ENCODE measurements at places on chromosomes 2 and 18.

DNA sequence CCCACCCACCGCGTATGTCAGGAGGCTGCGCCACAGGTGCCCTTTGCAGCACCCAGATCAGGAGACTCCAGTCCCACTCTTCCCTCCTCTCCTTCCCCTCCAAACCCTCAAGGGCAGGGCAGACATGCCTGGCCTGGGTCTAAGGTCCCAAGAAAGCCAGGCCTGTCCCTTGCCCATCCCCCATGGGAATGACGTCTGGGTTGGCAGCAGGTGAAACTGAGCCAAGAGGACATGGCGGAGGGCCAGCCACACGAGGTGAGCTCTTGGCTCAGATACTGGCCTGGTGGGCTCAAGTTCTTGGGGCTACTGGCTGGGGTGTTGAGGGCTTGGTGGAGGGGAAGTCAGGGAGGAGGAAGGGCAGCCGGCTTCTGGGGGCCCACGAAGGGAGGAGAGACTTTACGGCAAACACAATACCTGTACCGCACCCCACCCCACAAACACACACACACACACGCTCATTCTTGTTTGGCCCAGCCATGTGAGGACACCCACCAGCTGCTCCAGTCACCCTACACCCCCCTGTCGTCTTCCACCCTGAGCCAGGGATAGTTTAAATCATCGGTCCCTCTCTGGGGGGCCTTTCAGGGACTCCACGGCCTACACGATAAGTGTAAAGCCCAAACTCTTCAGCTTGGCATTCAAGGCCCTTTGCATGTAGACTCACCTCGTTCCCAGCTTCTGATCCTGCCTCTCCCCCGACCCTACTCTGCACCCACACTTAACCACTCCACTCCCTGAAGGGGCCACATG is 24.1 kb upstream of the TNS1 start:
- DNase-seq: peak; percentile 2

DNA sequence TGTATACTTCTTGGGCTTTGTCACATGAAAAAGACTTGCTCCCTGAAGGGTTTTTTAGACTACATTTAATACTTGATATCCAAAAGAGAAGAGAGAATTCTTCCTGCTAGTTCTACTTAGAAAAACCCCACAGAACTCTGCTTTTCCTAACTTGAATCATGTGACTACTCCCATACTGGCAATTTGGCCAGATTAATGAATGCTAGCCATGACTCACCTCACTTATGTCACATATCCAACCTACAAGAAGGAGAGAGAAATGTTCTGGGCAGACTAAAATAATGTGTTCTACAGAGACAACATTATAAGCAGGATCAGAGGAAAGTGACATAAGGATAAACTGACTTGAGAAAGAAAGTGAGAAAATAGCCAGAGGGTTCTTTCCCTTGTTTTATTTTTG is 249.3 kb upstream of the GULP1 start:
- DNase-seq: no peak

- DNase-seq: no peak
Observed at GRCh38 chr2:159760326-159760725, 37.7 kb downstream of the CD302 start.

- DNase-seq: no peak
Observed at GRCh38 chr18:10804126-10804525, 278.3 kb downstream of the NAPG start.

- no peak for DNase-seq
Observed at GRCh38 chr18:69622184-69622583, 221.5 kb downstream of the DOK6 start.

- no peak for DNase-seq
Observed at GRCh38 chr2:156349161-156349560, 16.6 kb upstream of the NR4A2 start.

- no peak for DNase-seq
Observed at GRCh38 chr18:26185267-26185666, 41.0 kb upstream of the TAF4B start.

DNA sequence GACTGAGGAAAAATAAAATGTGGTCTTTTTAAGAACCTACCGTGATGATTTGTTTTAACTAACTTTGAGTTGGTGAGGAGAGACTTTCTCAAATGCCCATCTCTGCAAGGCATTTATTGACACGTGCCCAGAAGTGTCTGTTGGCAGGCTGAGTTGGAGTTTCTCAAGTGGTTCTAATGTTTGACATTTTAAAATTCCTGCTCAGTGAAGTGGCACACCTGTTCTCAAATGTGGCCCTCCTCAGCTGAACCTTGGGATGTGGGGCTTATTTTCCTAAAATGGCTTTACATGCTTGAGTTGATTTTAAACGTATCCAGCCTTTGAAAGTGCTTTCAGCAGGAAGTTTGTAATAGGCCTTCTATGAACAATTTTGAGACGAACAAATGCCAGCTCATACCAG is 876 bp upstream of the CAVIN2 start:
- DNase-seq: no peak

GRCh38 chr18:78292618-78293380 is 686.8 kb upstream of the SALL3 start:
- DNase-seq: no peak

DNA sequence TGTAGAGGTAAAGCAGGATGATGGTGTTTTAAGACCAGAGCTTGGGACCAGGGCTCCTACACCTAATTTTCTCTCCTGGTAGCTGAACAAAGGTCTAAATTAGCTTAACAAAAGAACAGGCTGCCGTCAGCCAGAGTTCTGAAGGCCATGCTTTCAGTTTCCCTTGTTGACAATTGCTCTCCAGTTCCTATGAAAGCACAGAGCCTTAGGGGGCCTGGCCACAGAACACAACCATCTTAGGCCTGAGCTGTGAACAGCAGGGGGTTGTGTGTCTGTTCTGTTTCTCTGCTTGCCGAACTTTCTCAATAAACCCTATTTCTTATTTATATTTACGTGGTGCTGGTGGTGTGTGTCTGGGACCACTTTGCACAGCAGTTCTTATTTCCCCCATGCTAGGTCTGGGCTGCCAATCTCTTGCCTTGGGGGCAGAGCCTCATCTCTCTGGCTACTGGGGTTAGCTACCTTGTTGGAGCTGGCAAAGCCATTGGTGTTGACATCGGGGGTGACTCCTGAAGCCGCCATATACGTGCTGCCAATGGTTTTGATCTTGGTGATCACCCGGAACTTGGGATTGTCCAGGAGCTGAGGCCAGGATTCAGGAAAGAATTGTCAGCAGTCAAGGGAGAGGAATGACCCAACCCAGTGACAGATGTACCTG is 29.0 kb downstream of the CENPO start:
- no peak for DNase-seq

GRCh38 chr2:237575869-237576862 is 9.8 kb downstream of the PRLH start:
- no peak for DNase-seq

DNA sequence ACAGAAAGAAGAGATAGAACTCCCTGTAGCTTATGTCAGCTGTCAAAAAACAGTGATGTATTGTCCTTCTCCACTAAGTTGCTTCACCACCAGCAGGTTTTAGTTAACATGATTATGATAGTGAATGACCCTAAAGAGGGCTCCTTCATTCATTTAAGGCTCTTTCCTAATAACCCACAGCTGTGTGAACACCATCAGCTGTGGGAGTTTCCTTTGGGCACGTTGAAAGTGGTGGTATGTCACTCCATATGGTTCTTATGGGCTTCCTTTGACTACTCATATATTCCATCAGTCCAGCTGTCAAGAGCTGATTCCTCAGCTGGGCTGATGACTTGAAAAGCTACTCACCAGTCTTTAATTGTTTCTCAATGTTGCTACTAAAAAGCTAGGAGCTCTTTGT is 210.3 kb downstream of the UBE2E3 start:
- DNase-seq: no peak

DNA sequence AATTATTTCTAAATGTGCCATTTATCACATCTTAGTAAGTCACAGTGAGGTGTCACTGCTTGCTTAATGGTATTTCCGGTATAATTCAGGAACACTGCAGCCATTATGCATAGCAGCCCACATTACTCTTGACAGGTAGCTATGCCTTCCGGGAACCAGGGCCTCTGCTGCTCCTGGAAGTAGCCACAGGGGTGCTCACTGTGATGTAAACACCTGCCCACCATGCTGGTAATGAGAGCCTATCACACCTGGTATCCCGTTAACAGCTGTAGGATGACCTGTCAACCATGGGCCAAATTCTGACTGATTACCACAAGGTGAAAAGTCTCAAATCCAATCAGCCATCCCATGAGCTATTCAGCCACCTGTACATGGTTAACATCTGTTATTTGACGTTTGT is 647.0 kb upstream of the NXPH2 start:
- DNase-seq: no peak

GRCh38 chr2:134717286-134718022 is 1.3 kb downstream of the TMEM163 start:
- no peak for DNase-seq

- no peak for DNase-seq
Observed at GRCh38 chr2:288758-289361, 969 bp upstream of the ALKAL2 start.

DNA sequence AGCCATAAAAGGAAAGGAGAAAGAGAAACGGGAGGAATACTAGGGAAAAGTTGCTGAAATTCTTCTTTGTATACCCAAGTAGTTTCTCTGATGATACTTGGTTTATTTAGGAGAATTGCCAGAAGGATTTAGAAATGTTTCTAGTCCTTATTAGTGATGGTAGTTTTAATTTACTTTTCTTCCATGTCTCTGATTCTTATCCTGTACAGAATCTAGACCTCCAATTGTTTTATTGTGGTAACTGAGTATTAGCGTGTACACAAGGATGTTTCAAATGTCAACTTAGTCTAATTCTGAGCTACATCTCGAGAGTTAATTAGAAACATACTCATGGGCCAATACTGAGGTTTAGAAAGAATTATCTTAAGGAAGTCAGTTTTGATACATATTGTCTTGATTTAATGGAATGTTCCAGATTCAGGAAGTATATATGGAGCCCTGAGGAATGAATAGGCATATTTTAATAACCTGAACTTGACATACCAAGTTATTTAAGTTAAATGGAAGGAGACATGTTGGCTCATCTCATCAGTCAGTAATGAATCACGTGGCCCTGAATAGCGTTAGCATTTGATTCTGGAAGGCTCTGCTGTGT is 219.6 kb downstream of the LTBP1 start:
- DNase-seq: no peak

GRCh38 chr2:234792621-234793022 is 159.2 kb upstream of the SH3BP4 start:
- no peak for DNase-seq

GRCh38 chr18:28666216-28666615 is 489.3 kb upstream of the CDH2 start:
- no peak for DNase-seq

- DNase-seq: no peak
Observed at GRCh38 chr2:9069543-9069942, 66.1 kb upstream of the MBOAT2 start.

GRCh38 chr2:37742286-37742685 is 70.8 kb upstream of the CDC42EP3 start:
- no peak for DNase-seq

DNA sequence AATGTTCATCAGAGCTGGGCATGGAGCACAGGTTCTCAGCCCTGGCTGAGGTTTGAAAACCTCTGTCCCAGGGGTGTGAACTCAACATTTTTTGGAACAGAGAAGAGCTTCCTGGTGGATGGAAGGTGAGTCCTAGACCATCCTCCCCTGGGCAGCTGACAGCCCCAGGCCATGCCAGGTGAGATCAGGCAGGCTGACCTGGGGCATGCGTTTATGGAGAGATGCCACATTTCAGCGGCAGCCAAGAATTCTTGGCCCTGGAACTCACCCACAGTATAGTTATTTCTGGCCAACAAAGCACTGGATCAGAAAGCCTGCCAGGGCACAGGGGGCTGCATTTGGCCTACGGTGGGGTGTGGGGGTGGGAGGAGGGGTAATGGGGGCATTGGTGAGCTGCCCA is 83.8 kb downstream of the EDAR start:
- DNase-seq: peak; percentile 5

- no peak for DNase-seq
Observed at GRCh38 chr2:18505703-18506341, 54.6 kb downstream of the RDH14 start.

DNA sequence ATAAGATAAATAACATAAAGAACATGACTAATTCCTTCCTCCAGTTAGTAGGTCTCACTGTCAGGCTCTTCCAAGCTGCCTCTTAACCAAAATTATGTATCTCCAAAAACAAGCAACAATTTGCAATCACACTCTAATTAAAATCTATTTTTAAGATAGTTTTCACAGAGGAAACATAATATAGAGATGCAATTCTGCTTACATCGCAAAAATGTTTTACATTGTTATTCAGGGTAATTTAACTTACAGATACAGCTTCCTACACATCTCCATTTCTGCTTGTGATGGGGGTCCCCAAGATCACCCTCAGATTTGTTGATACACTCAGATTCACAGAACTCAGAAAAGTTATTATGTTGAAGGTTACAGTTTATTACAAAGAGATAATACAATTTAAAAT is 115.5 kb downstream of the DSC3 start:
- no peak for DNase-seq

- DNase-seq: no peak
Observed at GRCh38 chr2:122523143-122523542, 767.7 kb downstream of the TSN start.
